ENCODE measurements at places on chromosomes 11 and 22. TPM values are rescaled to one million over a fixed set of nuclear protein-coding genes. Genes with fewer than 3 reads are reported as not detected.

DNA sequence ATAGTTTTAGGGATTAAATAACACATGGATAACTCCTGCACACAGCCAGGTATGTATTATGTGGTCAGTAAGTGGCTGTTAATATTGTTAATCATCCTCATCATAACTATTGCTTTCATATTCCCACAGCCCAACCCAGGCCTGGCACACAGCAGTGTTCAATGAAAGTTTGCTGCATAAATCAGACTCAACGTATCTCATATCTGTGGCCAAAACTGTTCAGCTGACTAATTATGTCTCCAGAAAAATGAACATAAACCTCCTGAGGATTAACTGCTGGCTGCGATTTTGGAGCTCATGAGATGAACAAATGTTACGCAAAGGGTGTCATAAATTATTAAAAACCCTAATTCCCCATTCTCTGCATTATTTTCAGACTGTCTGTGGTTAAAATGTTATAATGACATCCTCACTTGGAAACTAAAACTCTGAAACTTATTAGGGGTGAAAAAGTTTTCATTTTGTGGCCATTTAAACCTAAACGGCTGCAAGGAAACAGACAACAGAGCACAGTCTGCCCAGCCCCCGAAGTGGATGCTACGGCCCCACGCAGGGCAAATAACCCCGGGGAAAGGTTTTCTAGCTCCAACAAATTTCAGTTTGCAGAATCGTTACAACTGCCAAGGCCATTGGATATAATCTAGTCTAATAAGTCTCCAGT lies 17.3 kb downstream of the ABCC8 start:
- H3K36me3 ChIP-seq = no peaks in the 10 kb centered on the region
- DNase-seq = no peak
- H3K27ac ChIP-seq = no peak overlapping the region
- H3K4me1 ChIP-seq = no peaks in the 10 kb centered on the region

- H3K27ac ChIP-seq = peak overlapping the region; percentile 99
- H3K27me3 ChIP-seq = no peaks in the 10 kb centered on the region
- peaks cover 36% of the 10 kb centered on the region for H3K36me3 ChIP-seq
- peaks cover 20% of the 10 kb centered on the region for H3K4me1 ChIP-seq
- no peak for DNase-seq
These were observed 1.4 kb downstream of the MUS81 start for GRCh38 chr11:65861533-65862183.

GRCh38 chr11:85974122-85974521 lies 94.8 kb downstream of the PICALM start:
- no peak overlapping the region for H3K4me3 ChIP-seq
- H3K36me3 ChIP-seq = peaks cover 53% of the 10 kb centered on the region
- H3K27me3 ChIP-seq = no peaks in the 10 kb centered on the region
- no peak for DNase-seq
- no peak overlapping the region for H3K27ac ChIP-seq

DNA sequence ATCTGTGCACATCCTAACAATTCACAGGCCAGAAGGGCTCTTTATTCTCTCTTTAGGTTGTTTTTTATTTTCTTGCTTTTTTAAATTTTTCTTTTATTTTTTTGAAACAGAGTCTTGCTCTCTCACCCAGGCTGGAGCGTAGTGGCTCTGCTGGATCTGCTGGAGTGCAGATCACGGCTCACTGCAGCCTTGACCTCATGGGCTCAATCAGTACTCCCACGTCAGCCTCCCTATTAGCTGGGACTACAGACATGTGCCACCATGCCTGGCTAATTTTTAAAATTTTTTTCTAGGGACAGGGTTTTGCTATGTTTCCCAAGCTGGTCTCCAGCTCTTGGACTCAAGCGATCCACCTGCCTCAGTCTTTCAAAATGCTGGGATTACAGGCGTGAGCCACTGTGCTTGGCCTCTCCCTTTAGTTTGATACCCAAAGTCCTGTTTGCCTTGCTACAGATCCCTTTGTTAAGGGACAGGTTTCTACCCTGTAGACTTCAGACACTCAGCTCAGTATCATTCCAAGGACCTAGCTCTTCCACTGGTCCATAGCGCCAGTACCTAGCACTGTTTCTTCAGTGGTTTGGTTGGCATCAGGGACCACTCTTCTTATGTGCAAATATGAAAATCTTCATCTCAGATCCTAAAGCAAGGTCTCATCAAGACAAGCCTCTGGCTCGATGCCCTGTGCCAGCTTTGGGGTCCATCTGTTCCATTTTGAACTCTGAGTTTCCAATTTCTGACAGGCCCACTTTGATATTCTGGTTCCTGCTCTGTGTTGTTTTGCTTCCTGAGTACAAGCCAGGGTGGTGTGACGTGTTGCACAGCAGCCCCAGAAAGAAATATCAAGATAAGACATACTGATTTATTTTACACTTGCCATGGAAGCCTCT lies 211.7 kb downstream of the FAT3 start:
- no peaks in the 10 kb centered on the region for H3K4me1 ChIP-seq
- H3K27ac ChIP-seq = no peak overlapping the region
- DNase-seq = no peak
- H3K36me3 ChIP-seq = no peaks in the 10 kb centered on the region
- H3K4me3 ChIP-seq = no peak overlapping the region

- DNase-seq = no peak
- H3K4me3 ChIP-seq = no peak overlapping the region
- no peak overlapping the region for H3K27ac ChIP-seq
These were observed 19.4 kb downstream of the NELL1 start for GRCh38 chr11:20688761-20689160.

GRCh38 chr11:102794382-102794781 lies 3.6 kb downstream of the MMP1 start:
- H3K36me3 ChIP-seq = no peaks in the 10 kb centered on the region
- peaks cover 4% of the 10 kb centered on the region for H3K27me3 ChIP-seq
- no peaks in the 10 kb centered on the region for H3K4me1 ChIP-seq
- no peak overlapping the region for H3K4me3 ChIP-seq
- peak; percentile 41 for DNase-seq

- H3K4me1 ChIP-seq = peaks cover 41% of the 10 kb centered on the region
- H3K27ac ChIP-seq = peak overlapping the region; percentile 16
- no peaks in the 10 kb centered on the region for H3K36me3 ChIP-seq
- no peak for DNase-seq
- H3K27me3 ChIP-seq = no peaks in the 10 kb centered on the region
- no peak overlapping the region for H3K4me3 ChIP-seq
These were observed 18.5 kb upstream of the B4GALNT4 start for GRCh38 chr11:350723-351255.

DNA sequence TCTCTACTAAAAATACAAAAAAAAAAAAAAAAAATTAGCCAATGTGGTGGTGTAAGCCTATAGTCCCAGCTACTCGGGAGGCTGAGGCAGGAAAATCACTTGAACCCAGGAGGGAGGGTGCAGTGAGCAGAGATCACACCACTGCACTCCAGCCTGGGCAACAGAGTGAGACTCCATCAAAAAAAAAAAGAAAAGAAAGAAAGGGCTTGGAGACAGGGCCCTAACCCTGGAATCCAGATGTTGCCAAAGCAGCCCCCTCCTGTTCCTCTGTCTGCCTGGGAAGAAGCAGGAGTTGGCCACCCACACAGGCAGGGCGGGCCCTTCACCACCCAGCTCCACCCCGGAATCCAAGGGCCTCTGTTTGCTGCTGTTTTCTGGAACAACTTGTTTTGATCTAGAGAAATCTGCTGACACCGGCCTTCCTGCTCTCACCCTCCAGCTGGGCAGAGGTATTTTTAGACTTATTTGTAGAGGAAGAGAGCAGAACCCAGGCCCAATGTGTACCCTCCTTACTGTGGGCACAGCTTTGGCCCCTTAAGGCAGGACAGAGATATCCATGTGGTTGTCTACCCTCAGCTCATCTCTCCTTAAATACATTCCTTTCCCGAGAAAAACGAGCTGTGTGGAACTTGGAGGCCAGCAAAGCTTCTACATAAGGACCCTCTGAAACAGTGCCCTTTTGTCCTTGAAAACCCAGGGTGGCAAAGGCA lies 2.7 kb upstream of the NEAT1 start:
- H3K36me3 ChIP-seq = peaks cover 34% of the 10 kb centered on the region
- H3K4me3 ChIP-seq = peak overlapping the region; percentile 100
- peak; percentile 80 for DNase-seq
- peak overlapping the region; percentile 99 for H3K27ac ChIP-seq

DNA sequence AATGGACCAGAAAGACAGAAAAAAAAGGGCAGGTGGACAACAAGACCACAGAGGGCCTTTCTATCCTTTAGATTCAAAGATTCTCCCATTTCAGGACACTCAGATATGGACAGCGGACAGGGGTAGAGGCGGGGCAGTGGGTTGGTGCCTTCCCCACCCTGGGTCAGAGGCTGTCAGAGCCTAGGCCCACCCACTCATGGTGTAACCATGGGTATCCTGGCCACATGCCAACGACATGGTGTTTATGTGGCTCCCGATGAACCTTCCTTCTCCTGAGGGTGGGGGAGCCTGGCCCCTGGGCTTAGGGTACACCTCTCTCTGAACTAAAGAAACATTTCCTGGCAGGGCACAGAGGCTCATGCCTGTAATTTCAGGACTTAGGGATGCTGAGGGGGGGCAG lies 14.3 kb upstream of the P2RY2 start:
- H3K27me3 ChIP-seq = peaks cover 9% of the 10 kb centered on the region
- H3K27ac ChIP-seq = no peak overlapping the region
- H3K36me3 ChIP-seq = no peaks in the 10 kb centered on the region
- no peaks in the 10 kb centered on the region for H3K4me1 ChIP-seq

DNA sequence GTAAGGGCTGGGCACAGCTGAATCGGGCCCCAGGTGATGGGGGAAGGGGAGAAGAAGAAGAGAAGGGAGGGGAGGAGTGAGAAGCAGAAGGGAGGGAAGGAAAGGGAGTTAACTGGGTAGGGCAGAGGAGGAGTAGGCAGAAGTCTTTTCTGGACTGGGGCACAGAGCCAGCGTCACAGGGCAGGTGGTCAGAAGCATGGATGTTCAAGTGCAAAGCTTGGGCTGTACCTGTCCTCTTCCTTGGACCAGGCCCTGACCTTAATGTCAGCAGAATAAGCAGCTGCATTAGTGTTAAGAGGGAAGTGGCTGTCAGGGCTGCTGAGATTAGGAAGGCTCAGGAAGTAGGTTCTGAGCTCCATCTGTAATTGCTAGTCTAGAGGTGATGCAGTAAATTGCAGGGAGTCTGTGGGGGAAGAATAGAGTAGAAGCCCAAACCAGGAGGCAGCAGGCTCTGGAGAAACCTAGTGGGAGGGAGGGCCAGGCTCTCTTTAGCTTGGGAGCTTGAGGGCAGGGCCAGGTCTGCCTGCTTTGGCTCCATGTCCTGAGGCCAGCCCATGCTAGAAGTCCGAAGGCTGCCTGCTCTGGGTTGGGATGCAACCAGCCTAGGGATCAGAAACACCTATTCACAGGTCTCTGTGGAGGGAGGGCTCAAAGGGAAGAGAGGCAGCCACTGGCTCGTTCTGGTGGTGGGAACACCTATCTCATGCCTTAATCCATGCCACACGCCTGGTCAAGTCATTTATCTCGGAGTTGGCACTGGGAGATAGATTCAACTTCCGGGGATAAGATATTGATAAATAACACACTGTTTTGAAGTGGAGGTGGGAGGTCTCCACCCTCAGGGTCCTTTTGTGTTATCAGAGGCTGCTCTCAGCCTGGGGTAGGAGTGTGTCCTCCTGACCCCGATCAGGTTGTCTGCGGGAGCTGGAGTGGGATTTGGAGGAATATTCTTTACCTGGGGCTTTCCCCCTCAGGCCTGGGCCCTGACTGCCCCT lies 1.7 kb upstream of the UCP3 start:
- H3K27me3 ChIP-seq = no peaks in the 10 kb centered on the region
- peak overlapping the region; percentile 83 for H3K27ac ChIP-seq
- peaks cover 82% of the 10 kb centered on the region for H3K4me1 ChIP-seq
- H3K4me3 ChIP-seq = no peak overlapping the region
- peaks cover 11% of the 10 kb centered on the region for H3K36me3 ChIP-seq

DNA sequence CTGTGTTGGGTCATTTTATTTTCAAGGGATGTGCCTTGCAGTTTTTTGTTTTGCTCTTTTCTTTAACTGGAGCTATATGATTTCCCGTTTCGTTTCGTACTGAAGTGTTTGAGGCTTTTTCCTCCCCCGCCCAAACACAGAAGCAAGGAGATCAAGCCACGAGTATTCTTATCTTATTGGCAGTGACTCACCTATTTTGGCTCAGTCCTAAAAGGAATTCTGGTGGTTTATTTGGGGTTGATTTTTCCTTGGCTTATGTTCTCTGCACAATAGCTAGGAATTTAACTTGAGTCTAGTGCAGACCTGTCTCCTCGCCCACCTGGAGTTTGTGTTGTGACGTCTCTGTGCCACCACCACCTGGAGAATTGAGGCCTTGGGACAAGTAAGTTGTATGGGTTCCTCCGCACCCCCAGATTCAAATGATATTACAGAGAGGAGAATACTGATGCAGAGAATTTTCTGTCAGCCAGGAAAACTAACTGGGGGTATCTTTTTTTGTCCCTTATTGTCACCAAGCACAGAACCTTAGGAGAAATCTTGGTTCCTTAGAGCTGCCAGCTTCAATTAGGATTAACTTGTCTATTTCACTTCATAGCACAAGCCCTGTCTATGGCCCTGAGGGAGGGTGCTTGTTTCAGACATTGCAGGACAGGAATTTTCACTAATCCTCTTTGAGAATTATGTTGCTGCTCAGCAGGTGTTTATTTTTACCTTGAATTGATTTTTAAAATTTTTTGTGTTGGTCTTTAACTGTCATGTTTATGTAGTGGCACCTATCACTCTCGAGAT lies 90.4 kb upstream of the BIRC3 start:
- no peaks in the 10 kb centered on the region for H3K4me1 ChIP-seq
- no peaks in the 10 kb centered on the region for H3K36me3 ChIP-seq

GRCh38 chr11:827146-827896 lies 398 bp upstream of the CRACR2B start:
- DNase-seq = no peak
- peaks cover 30% of the 10 kb centered on the region for H3K4me1 ChIP-seq
- peaks cover 10% of the 10 kb centered on the region for H3K36me3 ChIP-seq

GRCh38 chr11:134701564-134702165 lies 289.6 kb upstream of the B3GAT1 start:
- DNase-seq = no peak
- no peaks in the 10 kb centered on the region for H3K4me1 ChIP-seq
- no peaks in the 10 kb centered on the region for H3K36me3 ChIP-seq
- peaks cover 7% of the 10 kb centered on the region for H3K27me3 ChIP-seq
- H3K4me3 ChIP-seq = no peak overlapping the region

GRCh38 chr11:16925561-16926065 lies 88.6 kb downstream of the PLEKHA7 start:
- DNase-seq = peak; percentile 61
- H3K27ac ChIP-seq = no peak overlapping the region
- peak overlapping the region; percentile 67 for H3K4me3 ChIP-seq
- peaks cover 12% of the 10 kb centered on the region for H3K4me1 ChIP-seq
- peaks cover 35% of the 10 kb centered on the region for H3K27me3 ChIP-seq
- H3K36me3 ChIP-seq = no peaks in the 10 kb centered on the region

The MMP10 gene
- total RNA-seq = not detected

The LUZP2 gene
- not detected for total RNA-seq

The ARHGAP32 gene
- total RNA-seq = 8.9 TPM

The PNPLA5 gene
- not detected for total RNA-seq

The MB gene
- not detected for total RNA-seq

The P4HA3 gene
- not detected for total RNA-seq

The MS4A2 gene
- not detected for total RNA-seq

The SNRPD3 gene
- total RNA-seq = 156 TPM

The KRTAP5-8 gene
- total RNA-seq = not detected
